Stimulated activated CD8-positive, alpha-beta memory T cell treated with anti-CD3 and anti-CD28 coated beads, Interleukin-4, amount 100 ng/mL, for 1 hour (primary cell): ENCODE measurements at places on chromosomes 5 and 9.

DNA sequence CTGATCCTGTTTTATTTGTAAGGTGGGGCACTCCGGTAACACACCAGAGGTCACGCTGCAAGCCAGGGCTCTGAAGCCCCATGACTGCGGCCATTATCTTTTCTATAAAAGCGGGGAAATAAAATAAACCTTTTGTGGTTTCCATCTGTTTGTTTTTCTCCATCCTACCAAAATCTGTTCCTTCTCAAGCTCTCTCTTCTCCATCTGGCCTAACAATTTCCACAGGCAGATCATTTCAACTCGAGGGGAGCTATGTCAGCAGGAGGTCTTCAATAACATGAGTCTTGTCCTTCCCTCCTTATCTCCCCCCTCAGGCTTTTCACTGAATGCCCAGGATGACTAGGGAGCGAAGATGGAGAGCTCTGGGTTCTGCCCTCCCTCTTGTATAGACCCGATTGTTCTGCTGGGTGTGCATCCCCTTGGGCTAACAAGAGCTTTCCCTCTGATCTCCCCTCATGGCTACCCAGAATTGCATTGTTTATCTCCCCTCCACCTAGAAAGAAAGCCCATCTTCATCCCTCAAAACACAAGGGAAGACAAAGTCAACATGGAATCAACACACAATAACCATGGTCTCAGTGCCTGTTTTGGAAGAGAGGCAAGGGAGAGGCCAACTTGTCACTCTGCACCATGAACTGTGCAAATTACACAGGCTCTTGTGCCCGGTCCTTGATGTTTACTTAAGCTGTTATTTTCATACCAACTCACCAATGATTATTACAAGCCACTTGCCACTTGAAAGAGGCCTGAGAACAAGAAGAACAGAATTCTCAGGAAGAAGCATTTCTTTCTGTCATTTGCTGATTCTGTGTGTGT lies 187.8 kb downstream of the FANCC start:
- DNase-seq, result no peak

- no peak for DNase-seq
Measured at GRCh38 chr5:166165596-166165995, 2125.8 kb upstream of the WWC1 start.

DNA sequence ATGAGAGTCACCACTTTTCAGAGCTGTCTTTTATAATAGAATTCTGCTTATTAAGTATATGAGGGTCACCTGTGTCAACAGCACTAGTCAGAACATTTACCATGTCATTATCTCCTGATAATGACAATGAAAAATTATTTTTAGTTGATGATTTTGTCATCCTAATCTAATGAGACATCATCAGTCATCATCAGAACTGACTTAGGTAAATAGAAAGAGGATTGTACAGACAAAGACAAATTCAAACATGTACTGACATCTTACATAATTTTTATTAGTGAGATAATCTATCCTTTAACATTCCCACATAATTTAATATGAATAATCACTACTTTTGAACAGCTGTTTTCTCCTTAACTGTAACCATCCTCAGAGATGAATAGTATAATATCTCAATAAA lies 22.6 kb downstream of the CDH9 start:
- DNase-seq, result no peak

DNA sequence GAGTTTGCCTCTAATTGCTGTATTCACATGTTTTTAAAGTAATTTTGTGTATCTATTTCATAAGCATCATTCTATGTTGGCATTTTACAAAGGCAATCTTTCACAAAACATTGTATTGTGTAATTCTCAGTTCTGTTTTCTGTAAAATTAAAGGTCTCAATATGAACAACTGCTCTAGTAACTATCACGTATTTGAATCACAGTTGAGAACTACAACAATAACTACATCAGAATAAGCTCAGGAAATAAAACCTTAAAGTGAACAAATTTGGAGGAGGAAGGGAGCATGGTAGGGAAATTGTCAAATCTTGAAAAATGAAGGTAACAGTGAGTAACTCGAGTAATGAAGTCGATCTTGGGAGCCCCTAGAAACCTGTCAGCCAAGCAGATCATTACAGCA lies 22.5 kb upstream of the CAMK4 start:
- no peak for DNase-seq

DNA sequence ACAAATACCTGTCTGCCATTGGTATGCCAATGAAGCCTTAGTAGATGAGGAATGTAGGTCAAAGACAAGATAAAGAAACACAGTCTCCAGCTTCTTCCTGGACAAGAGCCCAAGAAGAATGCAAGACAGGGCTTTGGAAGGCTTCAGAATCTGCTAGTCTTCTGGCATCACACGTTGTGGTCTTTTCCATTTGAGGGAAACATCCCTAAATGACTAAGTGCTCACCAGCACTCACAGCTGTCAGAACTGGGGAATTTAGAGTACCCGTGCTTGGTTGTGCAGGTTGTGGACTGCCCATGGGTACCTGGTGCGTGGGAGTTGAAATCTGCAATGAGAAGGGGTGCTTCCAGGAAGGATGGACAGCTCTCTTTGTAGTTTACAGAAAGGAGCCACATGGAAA lies 27.1 kb upstream of the NFIB start:
- DNase-seq, result no peak
